ENCODE measurements at places on chromosomes 5 and 9.

- no peak overlapping the region for H3K4me3 ChIP-seq
- H3K27me3 ChIP-seq: no peaks in the 10 kb centered on the region
- no peaks in the 10 kb centered on the region for H3K4me1 ChIP-seq
- no peak for DNase-seq
- no peaks in the 10 kb centered on the region for H3K36me3 ChIP-seq
- no peak overlapping the region for H3K27ac ChIP-seq
Measured at GRCh38 chr5:85333276-85333675, 948.6 kb upstream of the EDIL3 start.

DNA sequence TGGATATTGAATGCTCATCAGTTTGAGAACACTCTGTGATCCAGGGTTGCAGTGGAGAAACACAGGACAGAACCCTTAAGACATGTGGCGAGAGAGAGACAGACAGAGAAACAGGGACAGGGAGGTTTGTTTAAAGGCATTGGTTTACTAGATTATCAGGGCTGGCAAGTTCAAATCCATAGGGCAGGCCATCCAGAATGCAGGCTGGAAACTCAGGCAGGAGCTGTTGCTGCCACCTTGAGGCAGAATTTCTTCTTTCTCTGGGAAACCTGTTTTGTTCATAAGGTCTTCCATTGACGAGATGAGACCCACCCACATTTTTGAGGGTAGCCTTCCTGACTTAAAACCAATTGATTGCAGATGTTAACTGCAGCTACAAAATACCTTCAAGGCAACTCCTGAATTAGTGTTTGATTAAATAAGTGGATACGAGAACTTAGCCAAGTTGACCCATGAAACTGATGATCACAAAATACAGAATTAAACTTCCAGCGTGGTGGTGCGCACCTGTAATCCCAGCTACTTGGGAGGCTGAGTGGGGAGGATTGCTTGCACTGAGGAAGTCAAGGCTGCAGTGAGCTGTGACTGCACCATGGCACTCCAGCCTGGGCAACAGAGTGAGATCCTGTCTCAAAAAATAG is 55.9 kb downstream of the NSUN2 start:
- no peaks in the 10 kb centered on the region for H3K4me1 ChIP-seq
- H3K36me3 ChIP-seq: no peaks in the 10 kb centered on the region
- no peak overlapping the region for H3K27ac ChIP-seq

DNA sequence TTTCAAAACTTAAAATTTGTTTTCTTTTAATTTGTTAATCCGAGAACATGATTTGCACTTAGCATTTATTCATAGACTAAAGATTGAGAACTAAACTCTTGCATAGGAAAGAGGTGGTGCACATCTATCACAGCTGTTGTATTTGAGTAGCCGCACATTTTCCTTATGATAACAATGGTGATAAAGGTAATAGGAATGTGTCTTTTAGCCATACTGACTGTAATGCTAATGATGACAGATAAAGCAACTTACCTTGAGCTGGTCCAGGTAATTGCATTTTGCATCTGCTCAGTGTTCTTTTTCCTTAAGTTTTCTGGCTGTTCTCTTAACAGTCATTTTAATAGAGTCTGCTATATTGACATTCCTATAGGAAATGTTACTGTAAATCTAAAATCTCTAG is 19.0 kb downstream of the PHAX start:
- H3K27ac ChIP-seq: no peak overlapping the region
- H3K4me1 ChIP-seq: peaks cover 12% of the 10 kb centered on the region
- H3K36me3 ChIP-seq: peaks cover 12% of the 10 kb centered on the region
- DNase-seq: no peak
- no peak overlapping the region for H3K4me3 ChIP-seq
- H3K27me3 ChIP-seq: no peaks in the 10 kb centered on the region

DNA sequence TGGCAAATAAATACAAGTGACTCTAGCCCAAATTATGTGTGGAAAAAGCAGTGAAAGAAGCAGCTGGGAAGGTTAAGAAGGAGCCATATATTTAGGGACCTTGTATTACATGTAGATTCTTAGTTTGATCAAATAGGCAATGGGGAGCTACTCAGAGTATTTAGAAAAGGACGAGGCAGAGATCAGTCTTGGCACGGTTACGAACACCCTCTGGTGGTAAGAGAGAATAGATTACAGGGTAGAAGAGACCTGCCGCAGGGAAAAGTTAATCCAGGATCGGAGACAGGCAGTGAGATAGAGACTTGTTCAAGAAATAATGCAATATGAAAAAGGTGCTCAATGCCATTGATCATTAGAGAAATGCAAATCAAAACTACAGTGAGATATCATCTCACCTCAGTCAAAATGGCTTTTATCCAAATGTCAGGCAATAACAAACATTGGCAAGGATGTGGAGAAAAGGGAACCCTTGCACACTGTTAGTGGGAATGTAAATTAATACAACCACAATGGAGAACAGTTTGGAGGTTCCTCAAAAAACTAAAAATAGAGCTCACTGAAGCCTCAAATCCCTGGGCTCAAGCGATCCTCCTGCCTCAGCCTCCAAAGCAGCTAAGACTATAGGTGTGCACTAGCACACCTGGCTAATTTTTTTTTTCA is 12.0 kb downstream of the INIP start:
- H3K36me3 ChIP-seq: peaks cover 4% of the 10 kb centered on the region
- no peak overlapping the region for H3K4me3 ChIP-seq
- H3K4me1 ChIP-seq: peaks cover 21% of the 10 kb centered on the region
- no peak overlapping the region for H3K27ac ChIP-seq
- no peak for DNase-seq

DNA sequence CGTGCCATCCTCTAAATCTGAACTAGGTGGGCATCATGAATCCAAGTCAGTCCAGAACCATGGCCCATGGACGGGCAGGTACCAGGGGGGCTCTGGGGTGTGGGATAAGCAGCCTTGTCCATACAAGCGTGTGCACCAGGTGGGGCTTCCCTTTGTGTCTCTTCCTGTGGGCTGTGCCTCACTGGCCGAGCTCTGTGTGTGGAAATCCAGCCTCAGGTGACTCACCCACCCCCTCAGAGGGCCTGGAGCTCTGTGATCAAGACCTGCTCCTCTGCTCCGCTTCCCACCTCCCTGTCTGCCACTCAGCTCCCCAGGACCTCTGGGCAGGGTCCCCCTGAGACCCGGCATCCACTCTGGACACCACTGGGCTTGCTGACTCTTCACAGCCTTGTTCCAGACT is 33.0 kb downstream of the GADD45G start:
- H3K4me3 ChIP-seq: no peak overlapping the region
- H3K27me3 ChIP-seq: no peaks in the 10 kb centered on the region
- no peak for DNase-seq
- no peaks in the 10 kb centered on the region for H3K4me1 ChIP-seq
- H3K36me3 ChIP-seq: no peaks in the 10 kb centered on the region

DNA sequence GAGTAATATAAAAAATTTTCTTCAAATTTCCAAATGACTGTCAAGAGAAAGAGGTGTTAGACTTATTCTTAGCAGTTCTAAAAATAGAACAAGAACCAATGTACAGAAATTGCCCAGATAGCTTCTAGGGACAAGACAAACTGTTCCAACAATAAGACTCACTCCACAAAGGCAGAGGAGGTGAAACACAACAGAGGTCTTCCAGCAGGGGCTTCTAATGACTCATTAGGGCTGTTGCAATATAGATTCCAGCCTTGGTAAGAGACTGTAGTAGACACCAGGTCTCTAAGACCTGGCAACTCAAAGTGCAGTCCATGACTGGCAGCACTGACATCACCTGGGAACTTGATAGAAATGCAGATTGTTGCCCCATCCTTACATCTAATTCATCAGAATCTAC is 134.6 kb upstream of the VLDLR start:
- DNase-seq: no peak
- H3K36me3 ChIP-seq: no peaks in the 10 kb centered on the region
- H3K27me3 ChIP-seq: peaks cover 35% of the 10 kb centered on the region
- no peak overlapping the region for H3K27ac ChIP-seq

- DNase-seq: no peak
- H3K27ac ChIP-seq: no peak within 1 kb of the TSS
Measured at GRCh38 chr9:131289301-131290035, at the start of gene PLPP7. TSS of gene PLPP7 (plus strand) at chr9:131289723. CDS start at chr9:131289998, 275 bp downstream.

GRCh38 chr5:93073547-93073946 is 507.5 kb downstream of the NR2F1-AS1 start:
- H3K27ac ChIP-seq: no peak overlapping the region
- no peak for DNase-seq
- no peaks in the 10 kb centered on the region for H3K4me1 ChIP-seq
- H3K4me3 ChIP-seq: no peak overlapping the region
- no peaks in the 10 kb centered on the region for H3K36me3 ChIP-seq
- H3K27me3 ChIP-seq: no peaks in the 10 kb centered on the region

- DNase-seq: no peak
- no peaks in the 10 kb centered on the region for H3K36me3 ChIP-seq
- H3K4me3 ChIP-seq: no peak overlapping the region
- H3K27ac ChIP-seq: no peak overlapping the region
Measured at GRCh38 chr5:98727686-98728085, 45.8 kb upstream of the RGMB start.

- DNase-seq: no peak
- peak overlapping the region; percentile 3 for H3K4me3 ChIP-seq
- peak overlapping the region; percentile 53 for H3K27ac ChIP-seq
Measured at GRCh38 chr5:42718591-42718990, 38.0 kb upstream of the CCDC152 start.

DNA sequence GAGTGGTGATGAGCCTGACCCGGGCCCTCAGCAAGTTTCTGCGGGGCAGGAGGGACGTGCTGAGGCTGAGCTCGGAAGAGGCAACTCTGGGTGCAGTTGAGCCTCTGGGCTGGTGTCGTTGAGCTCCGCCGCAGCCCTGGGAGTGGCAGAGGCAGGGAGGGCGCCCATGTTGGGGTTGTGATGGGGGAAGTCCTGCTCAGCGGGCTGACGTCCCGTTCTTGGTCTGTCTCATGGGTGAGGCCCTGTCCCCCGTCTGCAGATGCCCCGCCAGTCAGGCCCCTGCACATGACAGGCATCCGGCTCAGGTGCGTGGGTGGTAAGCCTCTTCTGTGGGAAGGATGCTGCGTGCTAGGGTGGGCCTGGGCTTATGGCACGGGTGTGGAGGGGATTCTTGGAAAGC is 64.3 kb downstream of the RXRA start:
- peaks cover 8% of the 10 kb centered on the region for H3K36me3 ChIP-seq
- peaks cover 4% of the 10 kb centered on the region for H3K27me3 ChIP-seq
- peak overlapping the region; percentile 64 for H3K4me3 ChIP-seq
- H3K27ac ChIP-seq: peak overlapping the region; percentile 59

GRCh38 chr9:89710697-89711096 is 105.9 kb downstream of the GADD45G start:
- peaks cover 63% of the 10 kb centered on the region for H3K4me1 ChIP-seq
- peaks cover 19% of the 10 kb centered on the region for H3K36me3 ChIP-seq
- peak overlapping the region; percentile 77 for H3K27ac ChIP-seq
- H3K4me3 ChIP-seq: peak overlapping the region; percentile 38
- H3K27me3 ChIP-seq: no peaks in the 10 kb centered on the region

GRCh38 chr9:95048225-95049087 is 269.1 kb downstream of the FANCC start:
- H3K27ac ChIP-seq: no peak overlapping the region
- peaks cover 30% of the 10 kb centered on the region for H3K27me3 ChIP-seq
- H3K4me3 ChIP-seq: peak overlapping the region; percentile 70

GRCh38 chr5:148403344-148403743 is 19.6 kb downstream of the FBXO38 start:
- H3K36me3 ChIP-seq: peaks cover 54% of the 10 kb centered on the region
- H3K27ac ChIP-seq: peak overlapping the region; percentile 20
- no peak overlapping the region for H3K4me3 ChIP-seq
- DNase-seq: no peak

- H3K4me1 ChIP-seq: no peaks in the 10 kb centered on the region
- no peak overlapping the region for H3K4me3 ChIP-seq
- H3K36me3 ChIP-seq: no peaks in the 10 kb centered on the region
- peaks cover 29% of the 10 kb centered on the region for H3K27me3 ChIP-seq
- DNase-seq: no peak
Measured at GRCh38 chr9:123960366-123960765, 30.4 kb upstream of the DENND1A start.

DNA sequence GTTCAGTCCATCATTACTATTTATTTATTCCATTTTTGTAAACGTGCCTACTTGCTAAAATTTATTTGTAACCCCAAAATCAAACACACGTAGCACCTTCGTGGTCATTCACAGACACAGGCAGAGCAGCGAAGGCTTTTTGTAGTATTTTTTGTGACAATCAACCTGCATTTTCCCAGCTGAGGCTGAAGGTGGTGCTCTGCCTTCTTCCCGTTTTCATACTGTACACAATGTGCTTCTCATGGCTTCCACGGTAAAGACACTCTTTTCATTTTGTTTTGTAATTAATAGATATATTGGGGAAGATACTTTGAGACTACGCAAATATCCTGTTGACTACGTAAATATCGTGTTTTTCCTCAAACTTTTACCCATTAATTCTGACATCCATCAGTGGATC is 19.4 kb downstream of the DAP start:
- no peak for DNase-seq
- H3K4me3 ChIP-seq: no peak overlapping the region
- peaks cover 22% of the 10 kb centered on the region for H3K4me1 ChIP-seq
- H3K27me3 ChIP-seq: no peaks in the 10 kb centered on the region
- no peak overlapping the region for H3K27ac ChIP-seq

DNA sequence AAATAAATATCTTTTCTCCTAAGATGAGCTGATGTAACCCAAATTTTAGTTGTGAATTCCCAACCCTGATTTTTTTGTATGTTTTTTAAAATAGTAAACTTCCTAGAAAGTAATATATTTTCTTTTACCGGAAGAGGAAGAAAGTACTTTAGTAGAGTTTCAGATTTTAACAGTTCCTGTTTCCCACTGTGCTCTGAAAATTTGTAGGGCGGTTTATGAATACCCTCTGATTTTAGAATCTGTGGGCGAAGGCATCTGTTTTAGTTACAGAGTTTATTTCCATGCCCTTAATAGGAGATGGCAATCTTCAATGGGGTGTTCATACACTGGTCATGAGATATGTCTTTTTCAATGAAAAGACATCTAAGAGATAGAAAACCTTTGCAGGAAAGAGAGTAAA is 3.7 kb upstream of the HOMER1 start:
- H3K4me3 ChIP-seq: no peak overlapping the region
- peaks cover 17% of the 10 kb centered on the region for H3K4me1 ChIP-seq
- H3K27me3 ChIP-seq: peaks cover 3% of the 10 kb centered on the region
- H3K27ac ChIP-seq: no peak overlapping the region
- no peaks in the 10 kb centered on the region for H3K36me3 ChIP-seq

DNA sequence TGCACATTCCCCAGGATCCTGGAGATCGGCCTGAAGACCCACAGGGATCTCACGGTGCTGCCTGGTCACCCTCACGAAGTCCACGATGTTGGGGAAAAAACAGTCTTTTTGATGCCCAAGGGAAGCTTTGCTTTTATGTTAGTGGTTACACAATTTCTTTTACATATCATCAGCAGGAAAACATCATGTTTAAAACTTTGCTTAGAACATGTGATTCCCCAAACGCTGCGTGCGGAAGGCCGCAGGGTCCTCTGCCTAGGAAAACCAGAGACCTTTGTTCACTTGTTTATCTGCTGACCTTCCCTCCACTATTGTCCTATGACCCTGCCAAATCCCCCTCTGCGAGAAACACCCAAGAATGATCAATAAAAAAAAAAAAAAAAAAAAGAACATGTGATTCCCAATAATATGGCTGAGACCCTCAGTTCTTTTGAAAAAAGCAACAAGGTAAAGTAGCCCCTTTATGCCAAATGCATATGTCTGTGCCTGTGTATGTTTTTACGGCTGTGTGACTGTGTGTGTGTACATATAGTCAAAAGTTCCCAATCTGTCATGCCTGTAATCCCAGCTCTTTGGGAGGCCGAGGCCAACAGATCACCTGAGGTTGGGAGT is 11.5 kb upstream of the AGPAT2 start:
- H3K4me1 ChIP-seq: peaks cover 25% of the 10 kb centered on the region
- H3K27ac ChIP-seq: no peak overlapping the region
- no peak overlapping the region for H3K4me3 ChIP-seq
- no peak for DNase-seq
